ENCODE measurements at places on chromosomes 7 and 10. TPM values are rescaled to one million over a fixed set of nuclear protein-coding genes. Genes with fewer than 3 reads are reported as not detected.

GNB2 gene
- 89.9 TPM for total RNA-seq

FKBP6 gene
- total RNA-seq, result not detected

GPNMB gene
- total RNA-seq, result 42.5 TPM

RNF32 gene
- total RNA-seq, result 2.2 TPM

TUBB8 gene
- not detected for total RNA-seq

EPHB6 gene
- 20.3 TPM for total RNA-seq

OR2A2 gene
- not detected for total RNA-seq

PRKG1 gene
- 18.8 TPM for total RNA-seq

ZNF503 gene
- total RNA-seq, result 6.4 TPM

CCDC186 gene
- total RNA-seq, result 50.7 TPM

GPR37 gene
- 38.8 TPM for total RNA-seq

IGF2BP3 gene
- 37.3 TPM for total RNA-seq

TFR2 gene
- total RNA-seq, result 7.0 TPM
